ENCODE measurements at places on chromosomes 3 and 15.

- no peak for DNase-seq
Observed at GRCh38 chr3:134682196-134682880, 31.5 kb upstream of the KY start.

DNA sequence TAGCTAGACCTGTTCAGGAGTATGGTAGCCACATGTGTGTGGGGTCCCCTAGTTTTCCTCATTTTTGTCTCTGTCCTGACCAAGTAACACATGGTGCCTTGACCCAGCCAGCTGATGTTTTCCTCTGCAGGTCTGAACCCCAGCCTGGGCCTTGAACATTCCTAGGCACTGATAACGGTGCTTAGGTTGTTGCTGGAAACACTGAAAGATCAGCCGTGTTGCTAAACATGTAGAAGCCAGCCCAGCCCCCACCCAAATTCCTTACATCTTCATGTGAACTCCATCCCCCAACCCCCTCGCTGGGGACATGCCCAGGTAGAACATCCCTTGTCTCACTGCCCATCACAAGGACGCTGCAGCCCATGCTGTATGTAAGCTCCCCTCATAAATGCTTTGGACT is 18.7 kb downstream of the RTP3 start:
- no peak for DNase-seq

- DNase-seq, result no peak
Observed at GRCh38 chr15:38589502-38589901, 24.9 kb upstream of the RASGRP1 start.

DNA sequence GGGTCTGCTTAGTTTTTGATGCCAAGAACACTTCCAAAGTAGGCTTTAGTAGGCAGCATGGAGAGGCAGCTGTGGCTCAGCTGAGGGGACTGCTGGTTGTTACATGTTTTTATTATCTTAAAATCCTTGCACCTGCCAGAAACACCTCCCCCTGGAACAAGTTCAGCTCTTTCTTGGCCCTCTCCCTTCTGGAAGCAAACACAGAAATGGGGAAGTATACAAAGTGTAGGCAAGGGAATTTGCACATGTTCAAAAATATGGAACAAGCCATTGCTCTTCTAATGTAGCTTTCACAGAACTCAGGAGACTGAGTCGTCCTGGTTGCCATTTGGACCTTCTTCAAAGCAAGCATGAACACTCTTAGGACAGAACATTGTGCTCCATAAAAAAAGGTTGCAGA is 169.1 kb upstream of the SEMA6D start:
- DNase-seq, result no peak

- no peak for DNase-seq
Observed at GRCh38 chr3:57731311-57731710, 24.8 kb upstream of the SLMAP start.

DNA sequence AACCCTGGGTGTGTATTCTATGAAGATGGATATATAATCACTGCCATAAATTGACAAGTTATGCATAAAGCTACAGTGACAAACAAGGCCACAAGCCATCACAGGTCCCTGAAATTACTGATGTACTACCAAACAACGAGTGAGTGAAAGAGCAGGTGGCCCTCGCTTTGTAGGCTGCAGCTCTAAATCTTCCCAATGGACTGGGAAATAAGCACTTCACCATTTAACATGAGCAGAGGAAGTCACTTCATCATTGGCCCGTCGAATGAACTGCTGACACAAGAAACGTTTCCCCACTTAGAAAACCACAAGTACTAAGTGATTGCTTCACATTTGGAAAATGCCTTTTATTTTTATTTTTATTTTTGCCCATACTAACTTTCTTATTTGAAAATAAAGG is 218.0 kb downstream of the ZNF385D start:
- no peak for DNase-seq

- DNase-seq, result no peak
Observed at GRCh38 chr15:29945943-29946596, 123.8 kb upstream of the TJP1 start.

DNA sequence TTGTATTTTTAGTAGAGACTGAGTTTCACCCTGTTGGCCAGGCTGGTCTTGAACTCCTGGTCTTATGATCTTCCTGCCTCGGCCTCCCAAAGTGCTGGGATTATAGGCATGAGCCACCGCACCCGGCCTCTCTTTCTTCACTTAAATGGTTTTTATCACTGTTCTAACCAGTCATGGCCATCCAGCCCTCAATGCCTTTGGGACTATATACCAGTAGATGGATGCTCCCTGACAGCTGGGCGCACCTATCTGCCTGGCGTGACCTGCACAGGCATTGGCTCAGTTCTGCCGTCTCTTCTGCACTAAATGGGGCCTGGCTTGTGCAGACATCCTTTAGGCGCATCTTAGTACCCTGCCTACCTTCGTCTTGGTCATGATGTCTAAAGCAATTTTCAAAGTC is 233.4 kb downstream of the ADAMTS17 start:
- DNase-seq, result no peak

- no peak for DNase-seq
Observed at GRCh38 chr15:65724464-65725215, 67.5 kb downstream of the DENND4A start.

GRCh38 chr3:25904206-25904605 is 114.3 kb downstream of the OXSM start:
- DNase-seq, result no peak

- DNase-seq, result no peak
Observed at GRCh38 chr3:67109651-67110204, 111.6 kb downstream of the KBTBD8 start.

- DNase-seq, result no peak
Observed at GRCh38 chr3:189587664-189588040, 43.5 kb upstream of the TP63 start.

DNA sequence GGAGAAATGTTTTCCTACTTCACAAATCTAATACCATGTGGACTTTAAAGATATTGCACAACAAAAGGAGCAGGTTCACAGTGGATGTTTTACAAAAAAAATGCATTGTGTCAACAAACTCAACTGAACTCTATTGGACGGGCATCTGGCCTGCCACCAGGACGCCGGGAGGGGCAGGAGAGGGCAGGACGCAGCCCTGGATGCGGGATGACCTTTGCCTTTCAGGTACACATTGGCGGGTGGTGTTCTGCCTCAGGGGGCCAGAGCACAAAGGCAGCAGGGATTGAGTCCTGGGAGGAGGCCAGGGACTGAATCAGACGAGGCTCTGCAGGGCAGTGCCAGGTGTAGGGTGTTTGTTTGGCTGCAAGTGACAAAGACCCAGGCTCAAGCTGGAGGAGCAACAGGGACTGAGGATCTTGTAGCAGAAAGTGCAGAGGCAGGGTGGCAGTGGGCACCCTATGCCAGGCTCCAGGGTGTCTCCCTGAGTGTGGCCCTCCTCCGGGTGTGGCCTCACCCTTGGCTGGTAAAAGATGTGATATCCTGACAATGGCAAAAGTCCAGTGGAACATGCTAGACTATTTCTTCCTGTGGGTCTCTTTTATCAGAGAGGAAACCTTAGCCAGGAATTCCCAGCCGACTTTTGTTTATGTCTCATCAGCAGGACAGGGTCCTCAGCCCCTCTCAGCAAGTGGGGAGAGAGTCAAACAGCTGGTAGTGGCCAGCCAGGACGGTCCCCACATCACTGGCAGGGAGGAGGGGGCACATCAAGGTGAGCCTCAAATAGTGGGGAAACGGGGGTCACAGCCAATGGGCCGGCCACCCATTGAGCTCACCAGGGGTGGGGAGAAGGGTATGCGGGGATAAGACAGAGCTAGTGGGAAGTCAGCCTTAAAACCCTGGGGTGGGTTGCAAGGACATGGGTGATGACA is 29.7 kb upstream of the KLF13 start:
- DNase-seq, result peak; percentile 64

DNA sequence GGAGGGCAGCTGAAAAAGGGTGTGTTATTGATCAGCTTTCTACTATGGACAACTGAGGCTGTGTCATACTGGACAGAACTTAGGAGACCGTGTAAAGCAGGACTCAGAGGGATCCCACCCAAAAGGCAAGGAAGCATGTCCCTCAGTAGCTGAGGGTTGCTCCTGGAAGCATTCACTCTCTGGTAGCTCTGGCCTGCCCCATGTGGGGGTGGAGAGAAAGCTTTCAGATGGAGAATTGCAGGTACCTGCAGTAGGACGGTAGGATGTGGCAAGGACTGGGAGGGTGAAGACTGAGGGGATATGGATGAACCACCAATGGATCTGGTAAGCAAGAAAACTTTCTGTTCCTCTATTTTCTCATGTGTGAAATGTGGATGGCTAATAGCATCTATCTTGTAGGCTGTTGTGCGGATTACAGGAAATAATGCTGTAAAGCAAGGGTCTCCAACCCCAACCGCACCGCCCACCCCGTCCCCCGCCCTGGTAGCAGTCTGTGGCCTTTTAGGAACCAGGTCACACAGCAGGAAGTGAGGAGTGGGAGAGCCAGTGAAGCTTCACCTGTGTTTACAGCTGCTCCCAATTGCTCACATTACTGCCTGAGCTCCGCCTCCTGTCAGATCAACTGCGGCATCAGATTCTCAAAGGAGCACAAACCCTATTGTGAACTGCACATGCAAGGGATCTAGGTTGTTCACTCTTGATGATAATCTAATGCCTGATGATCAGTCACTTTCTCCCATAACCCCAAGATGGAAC is 157.7 kb upstream of the PROK2 start:
- DNase-seq, result no peak

- DNase-seq, result no peak
Observed at GRCh38 chr15:58686286-58686685, 63.2 kb downstream of the ADAM10 start.

GRCh38 chr15:77180270-77180669 is 109.4 kb upstream of the TSPAN3 start:
- no peak for DNase-seq

DNA sequence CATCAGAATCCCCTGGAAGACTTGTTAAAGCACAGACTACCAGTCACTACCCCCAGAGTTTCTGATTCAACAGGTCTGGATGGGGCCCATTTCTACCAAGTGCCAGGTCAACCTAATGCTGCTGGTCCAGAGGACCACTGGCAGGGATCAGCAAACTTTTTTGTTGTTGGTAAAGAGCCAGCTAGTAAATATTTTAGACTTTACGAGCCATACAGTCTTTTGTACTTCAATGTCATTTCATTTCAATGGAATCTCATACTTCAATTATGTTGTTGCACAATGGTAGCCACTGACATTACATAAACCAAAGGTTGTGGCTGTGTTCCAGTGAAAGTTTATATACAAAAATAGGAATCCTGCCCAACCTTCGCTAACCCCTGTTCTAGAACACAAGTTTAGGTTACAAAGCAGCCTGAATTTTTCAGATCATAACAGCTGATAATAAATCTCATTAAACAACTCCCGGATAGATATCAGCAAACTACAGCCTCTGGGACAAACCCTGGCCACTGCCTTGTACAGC is 28.7 kb downstream of the ULK4 start:
- DNase-seq, result no peak

DNA sequence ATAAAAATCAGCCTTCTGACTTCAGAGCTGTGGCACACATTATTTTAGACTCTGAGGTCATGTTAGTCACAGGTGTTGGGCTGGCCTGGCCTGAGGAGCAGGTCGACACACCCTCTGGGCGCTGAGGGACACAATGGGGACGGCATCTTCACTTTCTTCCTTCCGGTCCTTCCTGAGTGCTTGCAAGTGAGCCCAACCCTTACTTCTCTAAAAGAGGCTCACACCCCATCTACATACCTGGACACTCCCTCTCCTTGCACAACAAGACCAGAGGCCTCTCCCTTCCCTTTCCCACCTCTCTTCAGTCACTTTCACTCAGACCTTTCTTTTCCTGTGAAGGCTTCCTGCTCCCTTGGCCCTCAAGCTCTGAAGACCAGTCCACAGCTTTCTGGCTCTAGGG is 85.4 kb downstream of the XXYLT1 start:
- no peak for DNase-seq

GRCh38 chr3:22431334-22431733 is 680.3 kb upstream of the ZNF385D start:
- no peak for DNase-seq

GRCh38 chr3:146577662-146578061 is 27.5 kb downstream of the PLSCR5 start:
- DNase-seq, result no peak

DNA sequence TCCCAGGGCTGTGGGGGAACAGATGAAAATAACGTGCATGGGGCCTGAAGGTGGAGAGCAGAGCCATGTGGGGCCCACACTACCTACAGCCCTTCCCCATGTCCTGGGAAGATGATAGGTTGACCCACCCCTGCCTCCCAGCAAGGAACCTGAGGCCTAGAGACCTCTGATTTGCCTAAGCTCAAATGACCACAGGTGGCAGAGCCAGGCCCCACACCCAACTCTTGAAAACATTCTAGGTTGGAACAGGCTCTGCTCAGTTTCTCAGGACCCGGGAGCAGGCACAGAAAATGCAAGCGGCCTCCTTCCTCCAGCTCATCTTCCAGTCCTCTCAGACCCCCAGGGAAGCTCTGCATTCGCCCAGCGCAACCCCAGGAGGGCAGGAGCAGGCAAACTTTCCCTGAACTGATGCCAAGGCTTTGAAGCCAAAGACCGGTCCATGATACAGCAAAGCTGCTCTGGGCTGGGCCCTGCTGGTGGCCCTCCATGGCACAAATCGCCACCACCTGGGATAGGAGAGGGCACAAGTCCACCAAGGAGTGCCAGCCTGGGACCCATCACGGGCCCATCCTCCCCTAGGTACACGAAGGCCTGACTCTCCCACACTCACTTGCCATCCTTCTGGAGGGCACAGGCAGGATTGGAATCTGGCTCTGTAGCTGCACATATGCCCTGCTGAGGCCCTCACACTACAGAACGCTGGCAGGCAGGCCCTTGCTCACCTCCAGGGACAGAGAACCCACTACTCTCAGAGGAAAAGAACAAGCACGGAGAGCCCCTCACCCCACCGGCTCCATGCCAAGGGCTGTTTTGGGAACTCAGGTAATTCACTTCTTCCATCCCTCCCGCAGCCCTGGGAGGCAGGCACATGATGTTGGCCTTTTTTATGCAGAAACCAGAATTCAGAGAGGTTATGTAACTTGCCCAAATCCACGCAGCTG is 51.0 kb upstream of the FURIN start:
- no peak for DNase-seq

DNA sequence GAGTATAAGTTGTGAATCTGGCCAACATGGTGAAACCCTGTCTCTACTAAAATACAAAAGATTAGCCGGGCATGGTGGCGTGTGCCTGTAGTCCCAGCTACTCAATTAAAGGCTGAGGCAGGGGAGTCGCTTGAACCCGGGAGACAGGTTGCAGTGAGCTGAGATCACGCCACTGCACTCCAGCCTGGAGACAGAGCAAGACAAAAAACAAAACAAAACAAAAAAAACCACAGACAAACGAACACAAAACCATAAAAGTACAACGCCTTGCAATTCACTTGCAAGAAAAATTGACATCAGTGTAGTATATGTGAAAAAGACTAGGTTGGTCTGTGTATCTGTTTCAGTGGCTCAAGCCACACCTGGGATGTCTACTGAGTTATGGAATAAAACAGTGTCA is 29.9 kb upstream of the CCDC80 start:
- no peak for DNase-seq

GRCh38 chr3:16069149-16069922 is 105.1 kb upstream of the GALNT15 start:
- no peak for DNase-seq

DNA sequence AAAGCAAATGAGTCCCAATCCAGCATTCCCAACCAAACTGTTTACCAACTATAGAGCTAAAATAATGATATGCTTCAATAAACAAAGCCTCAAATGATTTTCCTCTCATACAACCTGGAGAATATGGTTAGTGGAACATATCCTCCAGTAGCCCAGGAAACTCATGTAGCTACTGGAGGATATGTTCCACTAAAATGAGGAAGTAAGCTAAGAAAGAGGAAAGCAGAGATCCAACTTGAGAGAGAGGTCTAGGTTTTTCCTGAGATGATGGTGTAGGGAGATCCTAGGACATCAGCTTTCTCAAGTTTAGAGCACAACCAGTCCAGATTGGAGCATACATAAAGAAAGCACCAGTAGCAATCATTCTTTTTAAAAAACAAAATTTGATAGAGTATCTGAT is 44.6 kb upstream of the SLC4A7 start:
- DNase-seq, result no peak

Measured in suprapubic skin (tissue), 4 donors.